ENCODE measurements at places on chromosomes 7 and 10.

GRCh38 chr10:124289851-124290795, 128.6 kb downstream of the OAT start:
- DNase-seq = peak; percentile 71

GRCh38 chr10:25327273-25327672, 152.5 kb downstream of the GPR158 start:
- DNase-seq = no peak

DNA sequence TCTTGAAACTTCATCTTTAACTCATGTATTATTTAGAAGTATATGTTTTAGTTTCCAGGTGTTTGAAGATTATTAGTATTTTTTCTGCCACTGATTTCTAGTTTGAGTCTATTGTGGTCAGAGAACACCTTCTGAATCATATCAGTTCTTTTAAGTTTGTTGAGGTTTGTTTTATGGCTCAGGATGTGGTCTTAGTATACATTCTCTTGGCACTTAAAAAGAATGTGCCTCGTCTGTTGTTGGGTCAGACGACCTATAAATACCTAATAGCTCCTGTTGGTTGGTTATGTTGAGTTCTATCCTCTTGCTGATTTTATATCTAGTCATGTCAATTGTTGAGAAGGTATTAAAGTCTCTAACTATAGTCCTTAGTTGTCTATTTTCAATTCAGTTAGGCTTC, 15.9 kb downstream of the TDRD1 start:
- no peak for DNase-seq

DNA sequence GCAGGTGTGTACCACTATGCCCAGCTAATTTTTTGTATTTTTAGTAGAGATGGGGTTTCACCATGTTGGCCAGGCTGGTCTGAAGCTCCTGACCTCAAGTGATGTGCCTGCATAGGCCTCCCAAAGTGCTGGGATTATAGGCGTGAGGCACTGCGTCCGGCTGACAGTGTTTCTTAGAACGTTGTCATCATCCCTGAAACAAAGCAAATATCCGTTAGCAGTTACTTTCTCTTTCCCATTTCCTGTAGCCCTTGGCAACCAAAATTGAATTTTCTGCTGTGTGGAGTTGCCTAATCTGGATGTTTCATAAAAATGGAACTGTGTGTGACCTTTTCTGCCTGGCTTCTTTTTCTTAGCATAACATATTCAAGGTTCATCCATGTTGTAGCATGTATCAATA, 22.4 kb downstream of the ZNF33A start:
- DNase-seq = no peak

DNA sequence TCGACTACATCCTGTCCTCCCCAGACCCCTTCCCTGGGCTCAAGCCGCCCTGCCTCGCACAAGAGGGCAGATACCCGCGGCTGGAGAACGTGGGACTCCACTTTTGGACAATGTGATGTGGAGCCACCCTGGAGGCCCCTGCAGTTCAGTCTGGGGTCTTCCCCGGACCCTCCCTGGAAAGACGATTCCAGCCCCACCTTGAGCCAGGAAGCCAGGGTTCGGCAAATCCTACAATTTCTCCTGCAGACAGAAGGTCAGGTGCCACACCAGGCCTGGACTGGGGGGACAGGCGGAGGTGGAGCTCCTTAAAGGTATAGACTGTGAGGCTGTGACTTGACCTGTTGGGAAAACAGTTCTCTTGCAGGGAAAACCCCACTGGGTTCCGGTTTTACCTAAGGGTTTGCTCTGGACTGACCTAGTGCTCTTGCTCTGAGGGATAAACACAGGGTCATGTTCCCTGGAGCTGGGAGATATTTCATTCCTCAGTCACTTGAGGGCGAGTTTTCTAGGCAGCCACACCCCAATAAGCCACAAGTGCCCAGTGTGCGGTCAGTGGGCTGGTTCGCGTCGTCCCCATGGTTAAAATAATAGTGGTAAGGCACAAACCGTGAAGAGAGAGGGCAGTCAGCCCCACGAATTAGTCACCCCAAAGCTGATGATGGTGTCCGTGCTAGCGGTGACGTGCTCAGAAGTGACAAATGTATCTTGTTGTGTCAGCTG, 1.6 kb downstream of the FOXL3 start:
- peak; percentile 39 for DNase-seq

GRCh38 chr10:85926986-85927385, 439.6 kb downstream of the GRID1 start:
- no peak for DNase-seq
